ENCODE measurements at places on chromosomes 1 and 21. TPM values are rescaled to one million over a fixed set of nuclear protein-coding genes. Genes with fewer than 3 reads are reported as not detected.
A peak's percentile ranks its signal among the peaks of the same experiment; 100 is the strongest.

DNA sequence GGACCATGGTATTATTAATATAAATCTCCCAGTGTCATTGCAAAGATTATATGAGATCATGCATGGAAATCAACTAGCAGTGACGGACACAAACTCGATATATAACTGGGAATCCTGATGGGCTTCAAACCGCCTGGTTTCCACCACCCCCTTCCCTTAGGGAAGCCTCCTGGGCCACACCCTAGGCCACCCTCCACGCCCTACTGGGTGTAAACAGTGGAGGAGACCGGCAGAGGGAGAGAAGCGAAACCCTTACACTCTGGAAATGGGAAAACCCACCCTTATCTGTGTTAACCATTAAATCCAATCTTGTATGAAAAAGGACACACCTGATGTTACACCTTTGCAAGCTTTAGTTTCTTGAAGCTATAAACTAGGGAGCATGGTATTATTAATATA lies 595 bp upstream of the ZNHIT6 start:
- no peak for DNase-seq
- H3K27ac ChIP-seq: peak overlapping the region; percentile 80
- no peaks in the 10 kb centered on the region for H3K27me3 ChIP-seq
- peaks cover 2% of the 10 kb centered on the region for H3K36me3 ChIP-seq
- H3K4me3 ChIP-seq: peak overlapping the region; percentile 90

The CTBS gene
- total RNA-seq: 4.8 TPM

DNA sequence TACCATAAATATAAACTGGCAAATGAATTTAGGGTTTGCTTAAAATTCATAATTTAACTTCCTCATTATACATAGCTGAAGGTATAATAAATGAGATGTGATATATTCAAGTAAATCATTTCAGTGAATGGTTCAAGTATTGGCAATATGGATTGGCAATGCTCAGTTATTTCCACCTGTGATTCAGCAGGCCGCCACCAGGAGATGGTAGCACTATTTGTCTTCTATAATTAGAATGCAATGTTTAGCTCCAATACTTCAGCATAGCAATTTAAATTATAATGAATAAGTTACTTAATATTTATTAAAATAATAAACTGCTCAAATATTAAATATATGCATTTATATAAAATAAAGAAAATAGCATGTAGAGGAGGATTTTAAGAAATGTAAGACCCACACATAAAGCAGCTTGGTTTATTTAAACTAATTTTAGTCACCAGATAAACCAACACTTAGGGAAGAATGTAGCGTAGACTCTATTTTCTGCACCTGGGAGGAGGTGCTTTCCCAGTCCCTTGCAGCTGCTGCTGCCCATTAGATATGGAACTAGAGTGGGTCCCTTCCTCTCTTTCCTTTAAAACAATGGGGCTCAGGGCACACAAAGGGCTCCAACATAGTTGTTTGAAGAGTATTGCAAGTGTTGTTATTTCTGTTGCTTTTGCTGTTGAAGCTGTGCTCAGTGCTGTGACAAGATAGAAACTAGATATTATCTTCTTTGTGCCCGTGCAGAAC lies 62.1 kb downstream of the PLPPR4 start:
- no peaks in the 10 kb centered on the region for H3K36me3 ChIP-seq
- no peak overlapping the region for H3K27ac ChIP-seq
- no peaks in the 10 kb centered on the region for H3K27me3 ChIP-seq

DNA sequence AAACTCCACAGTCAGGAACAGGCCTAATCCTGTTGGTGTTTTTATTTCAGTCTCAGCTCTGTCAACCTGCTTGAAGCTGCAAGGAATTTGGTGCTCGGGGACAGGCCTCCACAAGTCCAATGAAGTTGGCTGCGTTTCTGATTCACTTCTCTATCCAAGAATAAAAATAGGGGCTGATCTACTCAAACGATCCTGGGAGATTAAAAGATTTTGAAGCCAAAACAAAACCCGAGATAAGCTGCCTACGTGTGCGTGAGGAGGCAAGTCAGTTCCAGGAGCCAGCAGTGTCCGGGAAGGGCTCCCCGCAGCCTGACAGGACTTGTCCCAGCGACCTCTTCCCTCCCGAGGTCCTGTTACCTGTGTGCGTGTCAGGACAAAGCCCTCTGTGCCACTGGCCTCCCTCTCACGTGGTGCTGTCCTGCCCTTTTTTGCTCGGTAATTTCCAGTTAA lies 98.0 kb downstream of the ETS2 start:
- H3K4me1 ChIP-seq: peaks cover 43% of the 10 kb centered on the region
- no peak overlapping the region for H3K4me3 ChIP-seq
- no peaks in the 10 kb centered on the region for H3K36me3 ChIP-seq
- no peaks in the 10 kb centered on the region for H3K27me3 ChIP-seq

- no peaks in the 10 kb centered on the region for H3K27me3 ChIP-seq
- no peak overlapping the region for H3K27ac ChIP-seq
- no peak overlapping the region for H3K4me3 ChIP-seq
- H3K4me1 ChIP-seq: no peaks in the 10 kb centered on the region
- DNase-seq: no peak
Measured at GRCh38 chr1:81453971-81454370, 346.8 kb upstream of the ADGRL2 start.

- H3K36me3 ChIP-seq: no peaks in the 10 kb centered on the region
- H3K4me1 ChIP-seq: peaks cover 6% of the 10 kb centered on the region
- no peak for DNase-seq
- no peak overlapping the region for H3K4me3 ChIP-seq
- H3K27ac ChIP-seq: no peak overlapping the region
Measured at GRCh38 chr1:232655028-232655745, 25.3 kb upstream of the SIPA1L2 start.

The BROX gene
- total RNA-seq: 29.6 TPM

DNA sequence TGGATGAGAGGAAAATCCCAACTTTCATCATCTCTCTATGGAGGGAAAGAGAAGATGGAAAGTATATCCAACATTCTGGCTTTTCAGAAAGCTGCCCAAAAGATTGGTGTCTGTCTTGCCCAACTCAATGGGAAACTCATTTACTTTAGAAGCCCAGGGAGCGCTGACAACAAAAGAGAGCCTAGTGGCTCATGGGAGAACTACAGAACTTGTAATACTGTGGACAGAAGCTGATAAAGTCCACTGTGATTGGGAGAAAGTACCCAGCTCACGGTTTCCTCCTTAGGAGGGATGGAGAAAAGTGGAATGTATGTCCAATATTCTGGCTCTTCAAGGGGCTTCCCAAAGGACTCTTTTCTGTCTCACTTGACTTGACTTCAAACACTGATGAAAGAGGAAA lies 66.0 kb downstream of the RGS21 start:
- H3K4me3 ChIP-seq: no peak overlapping the region
- H3K27me3 ChIP-seq: no peaks in the 10 kb centered on the region
- H3K36me3 ChIP-seq: no peaks in the 10 kb centered on the region
- no peaks in the 10 kb centered on the region for H3K4me1 ChIP-seq
- no peak overlapping the region for H3K27ac ChIP-seq
- DNase-seq: no peak

DNA sequence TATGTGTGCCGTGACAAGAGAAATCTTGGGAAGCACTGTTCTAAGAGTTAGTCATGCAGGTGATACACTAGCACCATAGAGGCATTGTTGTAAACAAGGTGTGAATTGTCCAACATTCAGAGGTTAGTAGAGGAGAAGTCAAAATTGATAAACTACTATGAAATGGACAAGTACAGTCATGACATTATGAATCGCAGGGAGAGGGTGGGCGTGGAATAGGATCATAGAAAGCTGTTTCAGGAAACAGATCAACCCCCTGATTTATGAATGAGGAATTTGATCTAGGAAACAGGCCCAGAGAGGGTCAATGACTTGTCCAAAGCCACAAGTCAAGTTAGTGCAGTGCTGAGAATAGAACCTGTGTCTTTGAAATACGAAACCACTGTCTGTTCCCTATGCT lies 58.5 kb upstream of the LAX1 start:
- H3K4me3 ChIP-seq: no peak overlapping the region
- H3K4me1 ChIP-seq: no peaks in the 10 kb centered on the region
- no peak for DNase-seq
- no peak overlapping the region for H3K27ac ChIP-seq

The PAFAH2 gene
- 5.5 TPM for total RNA-seq

The OR2T2 gene
- total RNA-seq: not detected

- H3K4me3 ChIP-seq: peak overlapping the region; percentile 43
- H3K4me1 ChIP-seq: peaks cover 5% of the 10 kb centered on the region
- no peaks in the 10 kb centered on the region for H3K27me3 ChIP-seq
Measured at GRCh38 chr1:7942214-7942921, 1.7 kb upstream of the TNFRSF9 start.

GRCh38 chr21:16215663-16216183 lies 485.9 kb downstream of the USP25 start:
- H3K4me3 ChIP-seq: peak overlapping the region; percentile 32
- peaks cover 24% of the 10 kb centered on the region for H3K4me1 ChIP-seq
- peak overlapping the region; percentile 79 for H3K27ac ChIP-seq
- H3K36me3 ChIP-seq: no peaks in the 10 kb centered on the region
- H3K27me3 ChIP-seq: no peaks in the 10 kb centered on the region
- DNase-seq: no peak

GRCh38 chr1:66046415-66046814 lies 253.7 kb downstream of the PDE4B start:
- no peak for DNase-seq
- no peak overlapping the region for H3K27ac ChIP-seq
- H3K4me1 ChIP-seq: no peaks in the 10 kb centered on the region
- no peaks in the 10 kb centered on the region for H3K36me3 ChIP-seq

GRCh38 chr1:201509601-201510374 lies 2.9 kb upstream of the CSRP1 start:
- H3K4me1 ChIP-seq: peaks cover 12% of the 10 kb centered on the region
- DNase-seq: no peak
- no peak overlapping the region for H3K27ac ChIP-seq
- H3K4me3 ChIP-seq: no peak overlapping the region

GRCh38 chr21:39022466-39022862 lies 160.8 kb downstream of the PSMG1 start:
- H3K4me3 ChIP-seq: no peak overlapping the region
- no peaks in the 10 kb centered on the region for H3K27me3 ChIP-seq
- no peaks in the 10 kb centered on the region for H3K36me3 ChIP-seq
- DNase-seq: no peak
- peaks cover 15% of the 10 kb centered on the region for H3K4me1 ChIP-seq
- H3K27ac ChIP-seq: peak overlapping the region; percentile 66

The POGZ gene
- total RNA-seq: 39.8 TPM

DNA sequence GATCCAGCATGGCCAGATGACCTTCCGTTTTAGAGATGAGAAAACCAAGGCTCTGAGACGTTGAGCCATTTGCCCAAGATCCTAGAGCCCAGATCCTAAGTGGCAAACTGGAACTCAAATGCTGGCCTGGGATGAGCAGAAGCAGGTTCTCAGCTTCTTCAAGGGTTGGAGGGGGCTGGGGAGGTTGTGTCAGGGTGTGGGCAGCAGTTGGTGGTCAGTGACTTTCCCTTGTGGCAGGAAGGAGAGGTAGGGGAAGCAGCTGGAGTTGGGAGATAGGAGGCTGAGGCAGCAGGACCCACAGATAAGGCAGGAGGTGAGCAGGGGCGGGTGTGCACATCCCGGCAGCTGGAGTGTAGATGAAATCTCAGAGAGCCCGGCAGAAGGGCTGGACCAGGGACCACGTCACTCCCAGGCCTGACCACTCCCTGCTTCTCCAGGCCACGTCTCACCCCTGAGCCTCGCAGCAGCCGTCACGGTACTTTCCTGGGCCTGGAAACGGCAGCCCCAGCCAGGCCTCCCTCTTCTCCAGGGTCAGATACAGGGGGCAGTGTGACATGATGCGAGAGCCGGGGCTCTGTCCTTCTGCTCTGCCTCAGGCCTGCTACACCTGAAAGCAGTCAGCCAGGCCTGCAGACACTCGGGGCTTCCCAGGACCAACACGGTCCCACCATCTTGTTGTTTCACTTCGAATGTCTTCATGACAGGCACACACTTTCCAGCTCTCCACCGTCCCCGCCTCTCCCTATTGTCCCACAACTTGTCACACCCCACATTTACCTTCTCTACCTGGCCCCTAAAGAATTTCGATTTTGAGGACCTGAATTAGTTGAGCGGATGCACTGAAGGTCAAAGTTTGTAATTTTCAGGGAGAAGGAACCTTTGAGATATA lies 11.5 kb upstream of the LAPTM5 start:
- H3K27ac ChIP-seq: no peak overlapping the region
- peaks cover 2% of the 10 kb centered on the region for H3K4me1 ChIP-seq
- H3K27me3 ChIP-seq: no peaks in the 10 kb centered on the region
- no peak overlapping the region for H3K4me3 ChIP-seq
- no peak for DNase-seq
- H3K36me3 ChIP-seq: no peaks in the 10 kb centered on the region

- no peaks in the 10 kb centered on the region for H3K36me3 ChIP-seq
- H3K4me1 ChIP-seq: no peaks in the 10 kb centered on the region
- no peak overlapping the region for H3K4me3 ChIP-seq
- peaks cover 44% of the 10 kb centered on the region for H3K27me3 ChIP-seq
- DNase-seq: no peak
Measured at GRCh38 chr1:148315071-148315811, 163.2 kb upstream of the NBPF11 start.

GRCh38 chr1:27994060-27994459 lies 34.3 kb downstream of the XKR8 start:
- H3K36me3 ChIP-seq: peaks cover 100% of the 10 kb centered on the region
- no peak overlapping the region for H3K27ac ChIP-seq
- H3K4me3 ChIP-seq: no peak overlapping the region

DNA sequence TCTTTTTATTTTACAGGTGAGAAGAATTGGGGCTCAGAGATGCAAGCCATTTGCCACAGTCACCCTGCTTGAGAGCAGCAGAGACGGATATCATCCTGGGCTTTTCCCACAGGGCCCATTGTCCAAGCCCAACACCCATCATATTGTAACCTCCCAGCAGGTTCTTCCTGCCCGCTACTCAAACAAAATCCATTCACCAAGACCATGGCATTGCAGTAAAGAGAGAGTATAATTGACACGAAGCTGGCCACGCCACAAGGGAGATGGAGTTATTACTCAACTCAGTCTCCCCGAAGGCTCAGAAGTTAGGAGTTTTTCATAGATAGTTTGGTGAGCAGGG lies 60.9 kb upstream of the KLHDC7A start:
- H3K4me1 ChIP-seq: no peaks in the 10 kb centered on the region
- no peak overlapping the region for H3K4me3 ChIP-seq
- DNase-seq: no peak
- peaks cover 3% of the 10 kb centered on the region for H3K27me3 ChIP-seq

The MAEL gene
- total RNA-seq: not detected

GRCh38 chr21:43332861-43333297 lies 94.1 kb downstream of the SIK1 start:
- no peaks in the 10 kb centered on the region for H3K36me3 ChIP-seq
- no peak overlapping the region for H3K4me3 ChIP-seq
- DNase-seq: no peak

The TRABD2B gene
- 0.53 TPM for total RNA-seq

GRCh38 chr1:229184066-229184465 lies 86.8 kb upstream of the RAB4A start:
- no peaks in the 10 kb centered on the region for H3K27me3 ChIP-seq
- no peak for DNase-seq
- no peak overlapping the region for H3K4me3 ChIP-seq
- H3K27ac ChIP-seq: no peak overlapping the region

GRCh38 chr1:183598386-183598785 lies 8.1 kb upstream of the NCF2 start:
- no peaks in the 10 kb centered on the region for H3K27me3 ChIP-seq
- no peak for DNase-seq
- no peak overlapping the region for H3K4me3 ChIP-seq
- H3K4me1 ChIP-seq: no peaks in the 10 kb centered on the region
- H3K27ac ChIP-seq: peak overlapping the region; percentile 16

The DRAXIN gene
- not detected for total RNA-seq

All from psoas muscle (tissue), 8 donors.